ENCODE measurements at places on chromosomes 13 and 19. TPM values are rescaled to one million over a fixed set of nuclear protein-coding genes. Genes with fewer than 3 reads are reported as not detected.

Gene MBD3L4
- total RNA-seq = not detected

Gene CEACAM20
- total RNA-seq = not detected

Gene SLC15A1
- not detected for total RNA-seq

Gene PLIN4
- not detected for total RNA-seq

Gene ASPDH
- not detected for total RNA-seq

Gene ARID3A
- total RNA-seq = 28.2 TPM

Gene TBC1D4
- 9.2 TPM for total RNA-seq

Gene NLRP9
- not detected for total RNA-seq

Gene CD70
- not detected for total RNA-seq

Gene IZUMO4
- total RNA-seq = 0.89 TPM

Gene NTF4
- total RNA-seq = not detected

Gene ACER1
- not detected for total RNA-seq

Gene KCNC3
- total RNA-seq = under 0.01 TPM

Gene CIRBP
- total RNA-seq = 177 TPM

Gene CGB7
- total RNA-seq = 0.23 TPM

Gene ZNF558
- 20.2 TPM for total RNA-seq

Gene PRKACA
- 54.9 TPM for total RNA-seq

Gene DENND1C
- not detected for total RNA-seq

Gene SIGLEC7
- not detected for total RNA-seq

Gene FFAR2
- total RNA-seq = not detected

Gene SLITRK1
- not detected for total RNA-seq

Gene CYP2A6
- 0.30 TPM for total RNA-seq

Gene SYNGR4
- not detected for total RNA-seq

Gene SLC25A41
- not detected for total RNA-seq

Gene KLK1
- total RNA-seq = not detected

Gene FBXO27
- total RNA-seq = 6.4 TPM

Gene PSG2
- total RNA-seq = not detected

Gene PTGIR
- 9.1 TPM for total RNA-seq

Gene ANKRD24
- 2.9 TPM for total RNA-seq

Gene FAM174C
- total RNA-seq = 45.4 TPM

Gene SKA3
- 4.4 TPM for total RNA-seq

Gene ZNF846
- 12.5 TPM for total RNA-seq

Gene NLRP4
- not detected for total RNA-seq

Gene LACC1
- total RNA-seq = 23.6 TPM

Gene CEACAM19
- total RNA-seq = 0.30 TPM

Gene GPR183
- 0.05 TPM for total RNA-seq

Gene RASAL3
- total RNA-seq = under 0.01 TPM

Gene AP1M2
- not detected for total RNA-seq

Gene SLC10A2
- not detected for total RNA-seq

Gene IL4I1
- total RNA-seq = 2.1 TPM

Gene PNMA8B
- 1.2 TPM for total RNA-seq

Gene ZIC2
- total RNA-seq = not detected

Gene LHB
- not detected for total RNA-seq

Gene LGALS14
- not detected for total RNA-seq

Gene ZNF525
- total RNA-seq = 8.5 TPM

Gene LPAR2
- 0.89 TPM for total RNA-seq

Gene C19orf85
- total RNA-seq = not detected
